Retina (tissue), 1 donor: ENCODE measurements at places on chromosomes 7 and 10.

- DNase-seq: no peak
These were observed 185.2 kb downstream of the HGF start for GRCh38 chr7:81584667-81585066.

DNA sequence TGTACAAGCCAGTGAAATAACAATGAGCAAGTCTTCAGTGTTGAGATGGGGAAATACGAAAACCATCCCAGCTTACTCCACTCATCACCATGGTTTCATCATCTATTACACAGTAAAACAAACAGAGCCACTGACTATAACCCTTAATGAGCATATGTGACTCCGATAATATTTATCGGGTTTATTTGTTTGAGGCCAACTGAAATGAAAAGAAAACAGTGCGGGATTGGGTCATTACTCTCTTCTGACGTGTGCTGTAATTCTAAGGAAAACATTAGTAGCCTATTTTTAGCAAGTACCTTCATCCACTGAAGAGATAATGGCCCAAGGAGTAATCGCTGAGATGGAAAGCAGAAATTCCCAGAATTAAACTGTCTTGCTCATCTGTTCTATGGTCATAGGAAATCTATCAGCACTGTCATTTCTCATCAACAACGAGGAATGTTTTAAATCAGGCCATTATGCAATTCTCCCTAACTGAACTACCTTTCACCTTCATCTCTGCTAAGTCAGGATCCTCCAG, 716.5 kb downstream of the INHBA start:
- DNase-seq: no peak

- no peak for DNase-seq
These were observed 142.9 kb upstream of the VWC2 start for GRCh38 chr7:49630513-49630912.

GRCh38 chr7:52639981-52640380, 395.5 kb upstream of the POM121L12 start:
- DNase-seq: no peak

DNA sequence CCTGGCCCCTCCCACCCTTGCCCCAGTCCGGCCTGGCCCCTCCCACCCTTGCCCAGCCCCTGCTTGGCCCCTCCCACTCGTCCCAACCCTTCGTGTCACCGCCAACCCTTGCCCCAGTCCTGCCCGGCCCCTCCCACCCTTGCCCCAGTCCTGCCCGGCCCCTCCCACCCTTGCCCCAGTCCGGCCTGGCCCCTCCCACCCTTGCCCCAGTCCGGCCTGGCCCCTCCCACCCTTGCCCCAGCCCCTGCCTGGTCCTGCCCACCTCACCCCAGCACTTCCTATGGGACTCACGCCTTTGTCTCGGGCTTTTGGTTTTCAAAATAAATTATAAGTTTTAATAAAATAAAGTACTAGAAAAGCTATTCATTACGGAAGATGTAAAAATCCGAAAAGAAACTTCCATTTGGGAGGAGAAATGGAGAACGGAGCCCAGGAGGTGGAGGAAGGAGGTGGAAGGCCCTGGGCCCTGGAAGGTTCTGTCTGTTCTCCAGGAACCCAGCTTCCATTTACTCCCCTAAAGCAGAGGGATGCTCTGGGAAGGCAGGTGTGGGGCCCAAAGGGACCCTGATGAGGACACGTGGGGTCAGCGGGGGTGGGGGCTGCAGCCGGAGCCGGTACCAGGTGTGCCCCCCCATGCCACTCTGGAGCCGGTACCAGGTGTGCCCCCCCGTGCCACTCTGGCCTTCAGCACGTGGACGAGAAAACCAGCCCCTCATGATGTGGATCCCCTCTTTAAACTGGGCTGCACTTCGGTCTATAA, 52.2 kb downstream of the PWWP2B start:
- no peak for DNase-seq

DNA sequence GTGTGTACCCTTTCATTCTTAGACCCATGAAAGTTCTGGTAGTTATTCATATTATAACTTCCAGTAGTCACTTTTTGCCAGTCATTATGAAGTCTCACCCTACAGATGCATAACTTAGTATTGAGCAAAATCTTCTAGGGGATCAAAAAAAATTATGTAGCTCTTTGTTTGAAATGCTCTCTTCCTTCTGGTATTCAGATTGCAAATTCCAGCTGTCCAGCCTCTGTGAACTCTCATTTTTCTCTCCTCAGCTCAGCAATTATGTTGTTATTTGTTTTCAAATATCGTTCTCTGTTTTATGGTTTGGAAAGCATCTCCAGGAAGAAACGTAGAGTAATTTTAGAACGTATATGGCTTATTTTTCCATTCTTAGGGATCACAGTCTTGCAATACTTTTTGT, 442.5 kb downstream of the SEMA3D start:
- no peak for DNase-seq
